ENCODE measurements at places on chromosomes 5 and 9.

- no peak for DNase-seq
These were observed 68.4 kb downstream of the GAPVD1 start for GRCh38 chr9:125329978-125330377.

GRCh38 chr5:171634511-171634910, 151.1 kb upstream of the SMIM23 start:
- DNase-seq = no peak

DNA sequence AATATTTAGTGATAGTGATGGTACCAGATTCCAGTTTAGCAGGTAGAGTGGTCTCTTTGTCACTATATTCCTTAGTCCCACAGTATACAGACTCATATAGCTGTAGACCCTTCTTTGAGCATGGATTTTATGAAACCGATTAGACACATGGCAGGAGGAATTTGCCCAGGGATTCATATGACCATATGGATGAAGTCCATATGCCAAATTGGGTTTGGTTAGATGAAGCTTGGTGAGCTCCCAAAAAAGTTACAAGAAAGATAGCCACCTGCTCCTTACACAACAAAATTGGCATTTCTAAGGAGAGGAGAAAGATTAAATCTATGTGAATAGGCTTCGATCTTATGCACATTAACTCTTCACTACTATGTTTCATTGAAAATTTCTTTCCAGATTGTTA, 211.4 kb downstream of the CWC27 start:
- DNase-seq = no peak

- DNase-seq = no peak
These were observed 1050.2 kb downstream of the CDH12 start for GRCh38 chr5:21802869-21803490.

GRCh38 chr9:128166169-128166568, 6.1 kb downstream of the BBLN start:
- no peak for DNase-seq

GRCh38 chr5:159805021-159805420, 111.3 kb upstream of the ADRA1B start:
- DNase-seq = no peak

DNA sequence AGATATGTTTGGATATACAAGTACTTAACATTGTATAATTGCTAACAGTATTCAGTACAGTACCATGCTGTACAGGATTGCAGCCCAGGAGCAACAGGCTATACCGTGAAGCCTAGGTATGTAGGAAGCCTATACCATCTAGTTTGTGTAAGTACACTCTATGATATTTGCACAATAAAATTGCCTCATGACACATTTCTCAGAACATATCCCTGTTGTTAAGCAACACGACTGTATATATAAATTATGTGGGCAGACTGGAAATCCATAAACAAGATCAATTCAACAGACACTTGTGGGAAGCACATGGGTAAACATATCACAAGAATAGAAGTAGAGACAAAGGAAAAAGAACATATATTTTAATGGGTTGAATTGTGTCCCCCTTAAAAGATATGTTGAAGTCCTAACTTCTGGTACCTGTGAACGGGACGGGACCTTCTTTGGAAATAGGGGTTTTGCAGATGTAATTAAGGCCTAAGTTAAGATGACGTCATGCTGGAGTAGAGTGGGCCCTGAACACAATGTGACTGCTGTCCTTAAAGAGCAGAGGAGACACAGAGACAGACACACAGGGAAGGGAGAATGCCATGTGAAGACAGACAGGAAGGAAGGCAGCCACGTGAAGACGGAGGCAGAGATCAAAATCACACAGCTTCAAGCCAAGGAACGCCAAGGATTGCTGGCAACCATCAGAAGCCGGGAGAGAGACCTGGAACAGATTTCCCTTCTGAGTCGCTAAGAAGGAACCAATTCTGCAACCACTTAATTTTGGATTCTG, 76.3 kb downstream of the SCAI start:
- no peak for DNase-seq

DNA sequence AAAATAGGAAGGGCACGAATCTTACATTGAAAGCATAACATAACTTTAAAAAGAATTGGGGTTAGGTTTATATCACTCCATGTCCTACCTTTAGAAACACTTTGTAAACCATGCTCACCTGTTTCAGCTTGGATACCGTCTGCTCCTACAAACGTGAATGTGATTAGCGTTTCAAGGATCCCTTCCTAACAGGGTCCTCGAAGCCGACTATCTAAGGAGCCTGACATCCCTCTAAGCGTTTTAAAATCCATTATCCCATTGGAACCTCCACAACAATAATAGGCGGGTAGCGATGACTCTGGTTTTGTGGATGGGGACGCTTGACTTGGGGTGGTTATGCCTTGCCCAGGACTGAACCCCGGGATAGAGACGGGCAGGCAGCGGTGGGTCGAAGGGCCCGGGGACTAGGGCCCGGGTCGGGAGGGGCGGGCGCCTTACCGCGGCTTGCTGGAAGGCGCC, 937 bp downstream of the SVEP1 start:
- no peak for DNase-seq

- DNase-seq = no peak
These were observed 233.0 kb upstream of the SGCD start for GRCh38 chr5:156094001-156094400.

- DNase-seq = no peak
These were observed 86.1 kb downstream of the WWC1 start for GRCh38 chr5:168377525-168377924.

DNA sequence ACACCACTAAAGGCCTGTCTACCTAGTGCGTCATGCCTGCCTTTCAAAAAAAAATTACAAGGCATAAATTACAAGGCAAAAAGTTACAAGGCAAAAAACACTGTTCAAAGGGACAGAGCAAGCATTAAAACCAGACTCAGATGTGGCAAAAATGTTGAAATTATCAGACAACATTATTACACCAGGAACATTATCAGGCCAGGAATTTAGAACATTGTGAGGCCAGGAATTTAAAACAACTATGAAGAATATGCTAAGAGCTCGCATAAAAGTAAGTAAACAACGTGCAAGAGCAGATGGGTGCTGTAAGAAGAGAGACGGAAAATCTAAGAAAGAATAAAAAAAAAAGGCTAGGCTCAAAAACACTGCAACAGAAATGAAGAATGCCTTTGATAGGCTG, 18.2 kb upstream of the MLANA start:
- no peak for DNase-seq

GRCh38 chr5:32273821-32274220, 38.9 kb downstream of the MTMR12 start:
- no peak for DNase-seq

DNA sequence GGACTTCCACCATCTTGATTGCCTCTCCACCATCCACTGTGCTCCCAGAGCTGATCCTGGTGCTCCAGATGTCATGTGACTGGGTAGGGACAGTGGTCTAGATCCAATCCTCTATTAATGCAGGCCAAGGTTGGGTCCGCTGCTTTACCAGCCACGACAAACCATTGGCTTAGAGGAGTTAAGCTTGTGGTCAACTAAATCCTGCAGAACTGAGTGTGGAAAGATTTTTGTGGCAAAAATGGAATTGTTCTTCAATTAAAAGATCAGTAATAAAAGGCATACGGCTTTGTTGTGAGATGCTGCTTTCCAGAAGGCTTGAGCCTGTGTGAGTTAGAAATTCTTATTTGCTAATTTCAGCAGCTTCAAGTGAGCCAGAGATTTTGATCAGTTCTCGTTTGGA, 30.7 kb downstream of the SLC1A3 start:
- DNase-seq = no peak

GRCh38 chr9:2645569-2645968, 24.0 kb downstream of the VLDLR start:
- DNase-seq = no peak

DNA sequence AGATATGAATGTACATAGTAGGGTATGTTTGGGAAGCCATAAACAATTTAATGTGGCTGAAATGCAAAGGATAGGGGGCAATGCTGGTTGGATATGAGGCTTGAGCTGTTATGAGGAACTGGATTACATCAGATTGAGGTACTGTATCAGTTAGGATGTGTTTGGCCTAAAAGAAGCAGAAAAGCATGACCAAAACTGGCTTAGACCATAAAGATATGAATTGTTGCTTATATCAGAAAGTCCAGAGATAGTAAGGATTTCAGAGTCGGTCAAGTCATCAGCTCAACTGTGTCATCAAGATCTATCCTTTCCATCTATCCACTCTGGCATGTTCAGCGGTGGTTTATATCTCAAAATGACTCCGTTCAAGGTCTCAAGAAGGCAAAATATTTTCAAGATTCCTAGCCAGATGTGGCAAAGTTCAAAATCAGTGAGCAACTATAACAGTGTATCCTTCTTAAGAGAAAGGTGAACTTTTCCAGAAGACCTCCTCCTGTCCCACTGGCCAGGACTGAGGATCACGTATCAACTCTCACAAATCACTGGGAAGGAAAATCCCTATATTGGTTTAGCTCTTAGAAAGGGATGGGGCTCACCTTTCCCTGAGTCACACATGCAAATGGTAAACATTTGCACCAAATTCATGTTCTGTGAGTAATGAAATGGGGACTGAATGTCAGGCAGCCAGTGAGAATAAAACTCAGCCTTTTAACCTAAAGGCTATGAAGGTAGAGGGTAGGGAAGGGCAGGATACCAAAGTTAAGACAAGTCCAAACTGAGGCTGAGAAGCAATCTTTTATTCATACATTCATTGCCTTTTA, 257.8 kb downstream of the TRIM32 start:
- no peak for DNase-seq

DNA sequence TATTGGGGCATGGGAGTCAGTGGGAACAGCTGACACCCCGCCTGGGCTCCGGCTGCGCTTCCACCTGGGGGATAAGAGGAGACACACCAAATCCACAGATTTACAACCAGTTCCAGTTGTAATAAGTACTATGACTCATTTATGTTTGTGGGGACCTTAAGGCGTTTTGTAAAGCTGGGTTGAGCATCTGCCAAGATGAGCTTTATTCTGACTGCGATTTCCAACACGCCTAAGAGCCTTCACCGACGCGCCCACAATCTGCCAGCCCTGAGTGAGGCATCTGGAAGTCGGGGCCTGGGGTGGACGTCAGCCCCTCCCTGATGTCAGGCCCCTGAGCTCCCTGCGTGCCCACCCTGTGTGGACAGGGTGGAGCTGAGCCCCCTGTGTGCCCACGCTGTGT, 14.3 kb upstream of the LHX3 start:
- DNase-seq = no peak

DNA sequence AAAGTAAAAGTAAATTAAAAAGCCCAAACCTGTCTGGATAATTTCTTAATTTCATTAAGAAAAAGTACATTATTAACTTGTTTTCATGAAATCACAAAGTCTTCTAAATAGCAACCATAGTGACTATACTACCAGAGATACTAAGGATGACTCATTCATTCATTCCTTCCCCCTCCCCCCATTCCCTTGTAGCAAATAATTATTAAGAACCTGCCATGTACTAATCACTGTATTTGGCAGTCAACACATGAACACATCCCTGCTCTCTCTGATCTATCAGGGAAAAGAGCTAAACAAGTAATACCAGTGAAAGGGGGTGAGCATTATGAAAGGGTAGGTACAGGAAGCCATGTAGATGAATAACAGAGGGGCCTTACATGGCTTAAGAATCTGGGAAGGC, 203.9 kb downstream of the CWC27 start:
- no peak for DNase-seq

- DNase-seq = no peak
These were observed 2.8 kb downstream of the AIF1L start for GRCh38 chr9:131099102-131099606.

- DNase-seq = no peak
These were observed 408.3 kb downstream of the DMRT2 start for GRCh38 chr9:1458503-1458902.

GRCh38 chr5:133827011-133827410, 141.4 kb downstream of the C5orf15 start:
- DNase-seq = no peak

DNA sequence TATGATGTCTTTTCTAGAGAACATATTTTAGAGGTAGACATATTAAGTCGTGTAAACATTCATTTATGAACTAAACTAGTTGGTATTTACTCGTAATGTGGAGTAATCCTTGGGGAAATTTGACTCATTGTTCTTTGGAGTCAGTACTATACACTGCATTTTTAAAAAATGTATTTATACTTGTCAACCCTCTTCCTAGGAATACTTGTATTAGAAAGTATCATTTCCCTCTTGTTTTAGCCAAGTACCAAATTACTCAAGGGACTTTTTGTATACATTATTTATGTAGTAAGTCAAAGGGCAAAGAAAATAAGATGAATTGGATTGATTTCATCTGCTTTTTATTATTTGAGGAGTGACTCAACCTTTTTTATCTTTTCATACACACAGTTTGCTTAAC, 248.1 kb upstream of the IZUMO3 start:
- DNase-seq = no peak

DNA sequence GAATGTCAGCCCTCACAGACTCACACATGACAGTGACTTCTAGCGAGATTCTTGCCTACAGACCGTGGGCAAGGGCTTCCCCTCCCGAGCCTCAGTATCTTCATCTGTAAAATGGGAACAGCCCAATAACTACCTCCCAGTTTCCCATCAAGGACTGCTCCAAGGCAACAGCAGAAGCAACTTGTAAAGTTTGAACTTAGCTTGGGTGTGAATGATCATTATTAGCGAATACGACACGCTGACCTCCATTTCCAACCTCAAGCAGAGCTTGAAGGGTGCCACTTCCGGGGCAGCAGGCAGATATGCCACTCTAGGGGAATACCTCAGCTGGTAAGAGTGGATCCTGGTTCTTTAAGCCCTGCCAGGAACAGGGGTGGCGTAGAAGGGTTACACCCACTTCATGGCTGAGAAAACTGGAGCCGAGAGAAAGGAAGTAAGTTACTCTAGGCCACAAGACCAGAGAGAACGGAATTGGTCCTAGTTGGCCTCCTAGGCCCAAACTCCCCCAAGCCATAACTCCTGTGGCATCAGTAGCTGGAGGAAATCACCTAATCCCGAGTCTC, 2.0 kb downstream of the RNF44 start:
- DNase-seq = no peak

DNA sequence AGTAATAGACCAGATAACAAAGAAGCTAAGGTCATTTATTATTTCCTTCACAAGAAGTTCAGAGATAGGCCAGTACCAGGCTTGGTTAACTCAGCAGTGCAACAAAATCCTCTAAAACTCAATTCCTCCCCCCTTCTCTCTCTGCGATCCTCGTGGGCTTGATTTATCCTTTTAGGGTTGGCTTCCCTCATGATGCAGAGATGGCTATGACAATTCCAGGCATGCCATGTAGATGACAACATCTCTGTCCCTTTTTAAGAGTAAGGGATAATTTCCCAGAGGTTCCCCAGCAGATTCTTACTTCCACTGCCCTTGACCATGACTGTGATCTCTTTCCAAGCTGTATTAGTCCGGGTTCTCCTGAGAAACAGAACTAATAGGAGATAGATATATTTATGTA, 28.7 kb upstream of the DAP start:
- DNase-seq = no peak

DNA sequence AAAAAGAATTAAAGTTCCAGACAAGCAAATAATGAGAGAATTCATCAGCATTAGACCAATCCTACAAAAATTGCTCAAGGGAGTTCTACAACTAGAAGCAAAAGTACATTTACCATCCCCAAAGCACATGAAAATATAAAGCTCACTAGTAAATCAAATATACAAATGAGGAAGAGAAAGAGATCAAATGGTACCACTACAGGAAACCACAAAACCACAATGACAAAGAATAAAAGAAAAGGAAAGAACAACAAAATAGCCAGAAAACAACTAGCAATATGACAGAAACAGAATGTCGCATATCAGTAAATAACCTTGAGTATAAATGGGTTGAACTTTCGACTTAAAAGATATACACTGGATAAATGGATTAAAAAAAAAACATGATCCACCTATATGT, 739.0 kb downstream of the DTWD2 start:
- no peak for DNase-seq

Measured in activated T-helper 1 cell treated with anti-CD3 and anti-CD28 coated beads, Interleukin-2, amount 50 U/mL, for 16 hours (primary cell).